ENCODE measurements at places on chromosomes 1 and 21.

- no peak for DNase-seq
Observed at GRCh38 chr1:210049616-210050015, 111.6 kb downstream of the SYT14 start.

GRCh38 chr1:34918977-34919561, 10.4 kb downstream of the DLGAP3 start:
- DNase-seq, result peak; percentile 63

DNA sequence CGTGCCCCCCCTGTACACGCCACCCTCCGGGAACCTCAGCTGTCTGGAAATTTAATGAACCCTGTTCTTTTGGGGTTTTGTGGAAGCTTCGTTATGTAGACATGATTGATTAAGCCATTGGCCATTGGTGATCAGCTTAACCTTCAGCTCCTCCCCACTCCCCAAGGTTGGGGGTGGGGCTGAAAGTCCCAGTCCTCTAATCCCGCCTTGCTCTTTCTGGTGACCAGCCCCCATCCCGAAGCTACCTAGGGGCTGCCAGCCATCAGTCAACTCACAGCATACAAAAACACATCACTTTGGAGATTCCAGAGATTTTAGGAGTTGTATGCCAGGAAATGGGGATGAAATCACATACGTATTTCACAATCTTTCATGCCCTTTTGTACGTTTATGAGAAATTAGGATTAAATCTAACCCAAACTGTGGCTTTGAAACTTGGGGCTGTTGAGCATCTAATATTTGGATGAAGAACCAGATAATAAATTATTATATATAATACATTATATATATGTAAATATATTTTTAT, 52.3 kb downstream of the BACE2 start:
- no peak for DNase-seq

DNA sequence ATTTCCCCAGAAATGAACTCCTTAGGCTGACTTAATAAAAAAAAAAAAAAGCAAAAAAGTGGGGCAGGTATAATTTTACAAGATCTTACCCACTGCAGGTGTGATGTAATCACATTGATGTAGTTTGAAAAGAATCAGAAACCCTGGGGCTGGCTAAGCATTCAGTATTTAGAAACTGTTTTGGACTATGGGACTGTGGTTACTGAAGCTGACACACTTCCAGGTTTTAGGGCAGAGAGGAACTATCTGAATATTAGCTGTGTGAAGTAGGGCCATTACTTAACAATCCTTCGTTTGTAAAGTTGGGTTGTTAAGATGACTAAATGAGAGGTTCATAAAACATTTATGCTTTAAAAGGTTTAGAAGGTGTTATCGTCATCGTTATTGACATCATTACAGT, 165.3 kb downstream of the FASLG start:
- DNase-seq, result no peak

- no peak for DNase-seq
Observed at GRCh38 chr21:15415541-15416261, 314.1 kb upstream of the USP25 start.

- DNase-seq, result no peak
Observed at GRCh38 chr1:181028196-181028595, 5.5 kb upstream of the STX6 start.
